GM13976 (cell line): ENCODE measurements at places on chromosomes 1 and 21.

- DNase-seq, result no peak
Observed at GRCh38 chr1:98196012-98196411, 275.2 kb upstream of the DPYD start.

DNA sequence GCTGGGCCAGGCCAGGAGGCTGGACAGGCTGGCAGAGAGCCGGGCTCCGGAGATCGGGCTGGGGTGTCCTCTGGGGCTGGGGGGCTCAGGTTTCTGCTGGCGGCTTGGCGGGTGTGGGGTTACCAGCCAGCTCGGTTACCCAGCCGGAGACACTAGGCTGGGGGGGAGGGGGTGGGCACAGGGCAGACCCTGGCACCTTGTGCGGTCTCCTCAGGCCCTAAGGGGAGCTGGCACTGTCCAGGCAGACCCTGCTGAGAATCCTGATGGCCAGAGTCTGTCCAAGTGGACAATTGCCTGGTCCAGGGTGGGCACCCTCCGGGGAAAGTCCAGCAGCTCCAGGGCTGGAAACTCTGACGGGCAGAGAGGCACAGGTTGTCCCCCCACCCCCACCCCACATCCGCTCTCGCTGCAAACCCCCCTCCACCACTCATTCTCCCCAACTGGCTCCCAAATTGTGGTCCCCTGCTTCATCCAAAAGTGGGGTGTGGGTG lies 6.7 kb downstream of the ZBTB7B start:
- no peak for DNase-seq

GRCh38 chr1:17833661-17834501 lies 78.7 kb downstream of the ACTL8 start:
- DNase-seq, result no peak

DNA sequence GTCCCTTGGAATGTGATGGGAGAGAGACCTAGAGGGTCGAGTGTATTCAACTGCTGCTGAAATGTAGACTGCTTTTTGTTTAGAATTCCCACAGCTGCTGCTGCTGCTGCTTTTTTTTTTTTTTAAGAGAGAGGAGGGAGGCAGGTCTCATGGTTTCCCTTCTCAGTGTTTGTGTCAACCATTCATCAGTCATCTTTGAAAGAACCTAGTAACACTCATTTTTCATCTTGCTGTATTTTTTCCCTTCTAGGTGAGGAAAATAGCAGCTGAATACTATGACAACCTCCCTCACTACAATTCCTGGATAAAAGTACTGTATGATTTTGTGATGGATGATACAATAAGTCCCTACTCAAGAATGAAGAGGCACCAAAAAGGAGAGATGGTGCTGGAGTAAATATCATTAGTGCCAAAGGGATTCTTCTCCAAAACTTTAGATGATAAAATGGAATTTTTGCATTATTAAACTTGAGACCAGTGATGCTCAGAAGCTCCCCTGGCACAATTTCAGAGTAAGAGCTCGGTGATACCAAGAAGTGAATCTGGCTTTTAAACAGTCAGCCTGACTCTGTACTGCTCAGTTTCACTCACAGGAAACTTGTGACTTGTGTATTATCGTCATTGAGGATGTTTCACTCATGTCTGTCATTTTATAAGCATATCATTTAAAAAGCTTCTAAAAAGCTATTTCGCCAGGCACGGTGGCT lies 9.2 kb downstream of the DEGS1 start:
- no peak for DNase-seq

DNA sequence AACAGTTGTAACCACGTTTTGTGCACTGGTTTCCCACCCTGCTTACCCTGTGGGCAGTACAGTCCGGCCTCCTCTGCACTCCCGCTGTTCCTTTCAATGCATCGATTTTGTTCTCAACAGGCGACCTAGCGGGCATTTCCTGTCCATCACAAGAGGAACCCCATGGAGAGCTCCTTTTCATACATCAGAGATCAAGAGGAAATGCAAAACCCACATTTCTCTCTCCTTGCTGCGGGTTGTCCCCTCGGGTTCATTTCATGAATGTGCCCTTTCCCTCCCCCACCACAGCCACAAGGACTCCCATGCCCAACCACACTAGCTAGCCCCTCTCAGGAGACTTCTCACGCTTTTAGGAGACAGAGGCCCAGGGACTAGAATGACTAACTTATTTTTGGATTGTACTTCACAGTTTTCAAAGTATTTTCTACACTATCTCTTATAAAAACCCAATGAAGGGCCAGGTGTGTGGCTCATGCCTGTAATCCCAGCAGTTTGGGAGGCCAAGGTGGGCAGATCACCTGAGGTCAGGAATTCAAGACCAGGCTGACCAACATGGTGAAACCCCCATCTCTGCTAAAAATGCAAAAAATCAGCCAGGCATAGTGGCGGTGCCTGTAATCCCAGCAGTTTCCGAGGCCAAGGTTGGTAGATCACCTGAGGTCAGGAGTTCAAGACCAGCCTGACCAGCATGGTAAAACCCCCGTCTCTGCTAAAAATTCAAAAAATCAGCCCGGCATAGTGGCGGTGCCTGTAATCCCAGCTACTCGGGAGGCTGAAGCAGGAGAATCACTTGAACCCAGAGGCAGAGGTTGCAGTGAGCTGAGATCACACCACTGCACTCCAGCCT lies 18.4 kb downstream of the ATP1A4 start:
- peak; percentile 52 for DNase-seq

- DNase-seq, result peak; percentile 36
Observed at GRCh38 chr1:229848752-229849677, 218.0 kb upstream of the GALNT2 start.

GRCh38 chr1:200558866-200559459 lies 61.6 kb downstream of the KIF14 start:
- DNase-seq, result peak; percentile 49

DNA sequence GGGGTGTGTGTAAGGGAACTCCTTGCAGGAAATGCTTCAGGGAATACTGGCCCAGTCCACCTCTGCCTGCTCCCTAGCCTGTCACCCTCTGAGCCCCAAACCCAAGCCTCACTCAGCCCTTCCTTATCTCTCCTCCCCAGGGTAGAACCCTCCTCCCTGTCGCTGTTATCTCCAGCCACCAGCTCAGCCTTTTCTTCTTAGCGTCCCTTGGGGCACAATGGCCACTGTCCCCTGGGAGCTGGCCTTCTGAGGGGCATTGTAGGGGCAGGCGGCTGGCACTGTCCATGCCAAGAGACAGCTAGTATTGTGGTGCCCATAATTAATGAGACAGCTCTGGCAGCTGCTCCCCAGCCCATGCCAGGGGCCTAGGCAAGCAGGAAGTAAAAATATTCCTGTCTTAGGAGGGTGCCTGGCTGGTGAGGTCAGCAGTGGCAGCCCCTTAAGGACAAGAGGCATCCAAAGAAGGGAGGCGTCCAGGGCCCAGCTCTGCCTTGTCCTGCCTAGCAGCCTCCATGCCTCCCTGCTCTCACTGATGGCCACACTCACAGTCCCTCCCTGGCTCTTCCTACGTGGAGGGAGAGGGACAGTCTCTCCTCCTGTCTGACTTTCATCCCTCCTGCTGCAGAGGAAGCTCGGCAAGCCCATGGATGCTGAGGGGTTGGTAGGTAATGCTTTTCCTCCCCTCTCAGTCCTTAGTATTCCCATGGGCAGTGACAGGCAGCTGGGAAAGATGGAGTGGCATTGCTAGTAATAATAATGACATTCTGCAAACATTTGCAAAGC lies 37.5 kb downstream of the KCNQ4 start:
- no peak for DNase-seq

DNA sequence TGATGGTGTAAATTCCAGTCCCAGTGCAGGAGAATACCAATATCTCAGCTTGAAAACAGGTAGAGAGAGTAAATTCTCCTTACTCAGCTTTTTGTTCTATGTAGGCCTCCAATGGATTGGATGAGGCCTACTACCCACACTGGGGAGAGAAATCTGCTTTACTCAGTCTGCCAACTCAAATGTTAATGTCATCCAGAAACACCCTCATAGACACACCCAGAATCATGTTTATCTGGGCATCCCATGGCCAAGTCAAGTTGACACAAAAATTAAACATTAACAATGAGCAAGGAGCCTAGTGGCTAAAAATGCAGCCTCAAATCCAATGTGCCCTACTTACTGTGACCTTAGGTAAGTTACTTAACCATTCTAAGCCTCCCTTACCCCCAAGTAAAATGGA lies 6.9 kb upstream of the HLX start:
- DNase-seq, result no peak

GRCh38 chr1:221097479-221098281 lies 218.4 kb downstream of the HLX start:
- no peak for DNase-seq

GRCh38 chr1:226764533-226764932 lies 25.5 kb upstream of the ITPKB start:
- peak; percentile 42 for DNase-seq
